ENCODE measurements at places on chromosomes 7 and 10. TPM values are rescaled to one million over a fixed set of nuclear protein-coding genes. Genes with fewer than 3 reads are reported as not detected.

The CTNNA3 gene
- total RNA-seq = not detected

The DPYSL4 gene
- 2.8 TPM for total RNA-seq

The RINT1 gene
- 21.6 TPM for total RNA-seq

The NUDT1 gene
- total RNA-seq = 73.5 TPM

The COL17A1 gene
- not detected for total RNA-seq

The EZH2 gene
- total RNA-seq = 11.8 TPM

The GPR37 gene
- 1.4 TPM for total RNA-seq

The TWIST1 gene
- 27.1 TPM for total RNA-seq

The HOXA3 gene
- 0.18 TPM for total RNA-seq

The GCK gene
- total RNA-seq = 2.7 TPM

The MTG1 gene
- 30.0 TPM for total RNA-seq

The NCF1 gene
- total RNA-seq = not detected

The SPDYE2B gene
- not detected for total RNA-seq

The SFTPA1 gene
- not detected for total RNA-seq

The SYPL1 gene
- total RNA-seq = 70.4 TPM

The EPHB4 gene
- total RNA-seq = 53.0 TPM

The CTAGE15 gene
- total RNA-seq = not detected

The JCAD gene
- 1.2 TPM for total RNA-seq

The AGR2 gene
- not detected for total RNA-seq

The SPDYE8 gene
- total RNA-seq = not detected

The TCAF2 gene
- total RNA-seq = 0.89 TPM

The SOSTDC1 gene
- total RNA-seq = 0.29 TPM

The TAS2R5 gene
- not detected for total RNA-seq

The GPR15LG gene
- total RNA-seq = not detected

The SFRP4 gene
- under 0.01 TPM for total RNA-seq

The EVX1 gene
- total RNA-seq = not detected

The HDAC9 gene
- 4.6 TPM for total RNA-seq

The PDZD7 gene
- total RNA-seq = 2.6 TPM

The ZNF239 gene
- total RNA-seq = 5.1 TPM

The PAPOLB gene
- total RNA-seq = under 0.01 TPM

The CDHR3 gene
- total RNA-seq = 4.0 TPM

The ITIH5 gene
- not detected for total RNA-seq

The MRC1 gene
- total RNA-seq = not detected

The UROS gene
- total RNA-seq = 61.3 TPM

The NUDCD3 gene
- 61.1 TPM for total RNA-seq
